Stimulated activated CD8-positive, alpha-beta memory T cell treated with anti-CD3 and anti-CD28 coated beads, Interleukin-4, amount 100 ng/mL, for 4 hours (primary cell): ENCODE measurements at places on chromosomes 1 and 21.

DNA sequence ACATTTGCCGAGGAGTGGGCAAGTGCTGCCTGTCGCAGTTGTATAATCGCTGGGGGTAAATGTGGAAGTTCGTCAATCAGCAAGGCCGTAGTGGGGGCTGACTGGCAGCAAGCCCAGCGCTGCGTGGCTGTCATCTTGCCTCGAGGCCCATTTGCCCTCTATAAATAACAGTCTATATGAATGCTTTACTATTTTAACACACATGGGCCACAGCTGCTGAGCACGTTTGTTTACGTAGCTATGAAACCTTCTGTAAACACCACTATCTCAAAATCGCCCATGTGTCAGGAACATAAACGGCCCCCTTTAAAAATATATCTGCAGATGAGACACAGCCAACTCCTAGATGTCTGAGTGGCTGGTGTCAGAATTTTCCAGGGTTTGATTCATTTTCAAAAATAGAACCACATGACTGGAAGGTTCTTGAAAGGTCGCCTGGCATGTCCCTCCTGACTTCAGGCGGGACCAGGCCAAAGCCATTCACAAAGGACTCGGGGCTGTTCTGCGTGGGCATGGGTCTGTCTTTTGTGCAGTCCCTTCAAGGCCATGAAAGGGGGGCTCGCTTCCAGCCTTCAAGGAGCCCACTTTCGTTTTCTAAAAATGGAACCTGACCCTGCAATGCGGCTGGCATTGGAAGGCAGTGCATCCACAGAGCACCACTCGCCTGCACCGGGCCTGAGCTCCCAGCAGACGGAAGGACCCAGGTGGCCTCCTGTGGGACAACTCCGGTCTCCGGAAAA, 205.5 kb downstream of the KCNJ6 start:
- DNase-seq = no peak

GRCh38 chr1:155940482-155940992, 901 bp upstream of the RXFP4 start:
- DNase-seq = no peak

DNA sequence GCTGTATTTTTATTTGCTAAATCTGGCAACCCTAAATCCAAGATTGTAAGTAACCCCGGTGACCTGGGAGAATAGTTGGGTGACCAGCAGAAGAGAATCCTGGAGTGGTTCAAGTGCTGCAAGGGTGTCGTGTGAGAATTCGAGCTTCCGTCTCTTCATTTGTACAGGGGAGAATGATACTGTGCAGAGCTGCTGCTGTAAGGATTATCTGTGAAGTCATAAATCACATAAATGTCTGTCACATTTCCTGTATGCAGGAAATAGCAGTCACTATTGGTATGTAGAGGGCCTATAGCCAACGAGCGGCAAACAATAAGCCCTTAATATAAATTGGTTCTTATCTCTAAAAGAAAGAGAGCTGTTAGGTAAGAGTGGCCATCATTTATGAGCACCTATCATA, 90.7 kb downstream of the ATP1A1 start:
- DNase-seq = no peak

DNA sequence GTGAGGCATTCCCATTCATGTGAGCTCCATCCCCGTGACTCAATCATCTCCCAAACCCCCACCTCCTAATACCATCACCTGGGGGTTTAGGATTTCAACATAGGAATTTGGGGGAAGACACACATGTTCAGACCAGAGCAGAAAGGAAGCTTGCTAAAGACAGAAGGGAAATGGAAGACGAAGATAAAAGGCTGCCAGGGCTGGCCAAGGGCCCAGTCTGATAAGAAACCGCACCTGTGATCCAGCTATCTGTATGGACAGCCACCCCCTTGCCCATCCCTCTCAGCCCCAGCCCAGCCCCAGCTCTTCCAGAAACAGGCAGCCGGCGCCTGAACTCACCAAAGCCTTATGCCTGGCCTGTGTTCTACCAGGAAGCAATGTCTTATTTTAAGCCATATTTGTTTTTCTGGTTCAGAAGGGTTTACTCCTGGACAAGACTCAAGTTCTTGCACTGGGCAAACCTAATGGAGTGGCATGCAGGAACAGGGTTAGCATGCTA, 198.4 kb upstream of the VAMP3 start:
- DNase-seq = no peak

GRCh38 chr21:16797540-16797939, 715.3 kb upstream of the CXADR start:
- DNase-seq = no peak

- DNase-seq = no peak
These were observed 11.8 kb downstream of the DPH5 start for GRCh38 chr1:101013776-101014175.

DNA sequence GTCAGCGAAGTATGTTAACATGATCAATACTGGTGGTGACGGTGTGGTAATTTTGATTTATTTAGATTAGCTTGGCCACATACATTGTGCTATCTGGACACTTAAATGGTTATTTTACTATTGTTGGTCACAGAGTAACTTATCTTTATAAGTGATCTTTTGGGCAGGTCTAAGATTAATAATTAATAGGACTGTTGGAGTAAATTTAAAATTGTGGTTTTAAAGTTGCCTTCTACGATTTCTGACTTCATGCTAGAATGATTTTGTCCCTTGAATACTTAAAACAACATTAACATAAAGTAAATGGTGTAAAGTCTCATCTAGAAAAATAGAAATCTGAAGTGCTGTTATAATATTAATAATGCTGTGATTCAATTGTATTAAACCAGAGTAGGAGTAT, 14.7 kb downstream of the SRRM1 start:
- DNase-seq = no peak

- DNase-seq = no peak
These were observed 112.5 kb downstream of the RRAGC start for GRCh38 chr1:38746941-38747600.

DNA sequence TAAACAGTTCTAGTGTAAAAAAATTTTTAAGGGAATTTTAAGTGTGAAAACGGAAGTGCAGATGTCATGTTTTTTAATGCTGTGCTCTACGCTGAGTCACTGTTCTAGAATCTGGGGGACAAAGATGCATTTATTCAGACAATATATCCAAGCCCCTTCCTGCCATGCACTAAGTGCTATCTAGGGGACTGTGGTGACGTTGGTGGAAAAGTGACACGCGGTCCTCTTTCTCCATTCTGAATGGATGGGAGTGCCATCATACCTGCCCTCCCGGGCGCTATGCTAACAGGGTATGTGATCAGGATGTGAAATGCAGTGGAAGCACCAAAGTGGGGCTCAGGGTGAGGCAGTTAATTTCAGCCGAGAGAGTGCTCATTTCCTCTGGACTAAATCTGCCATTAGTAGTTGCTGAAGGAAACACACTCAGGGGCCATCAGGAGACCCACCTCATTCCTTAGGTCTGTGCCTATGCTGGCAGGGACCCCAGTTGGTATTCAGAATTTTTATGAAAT, 6.6 kb downstream of the C1orf226 start:
- DNase-seq = no peak

- no peak for DNase-seq
These were observed 19.2 kb upstream of the MTARC1 start for GRCh38 chr1:220767312-220768125.

- no peak for DNase-seq
These were observed 55.6 kb upstream of the CASZ1 start for GRCh38 chr1:10852018-10852417.
